ENCODE measurements at places on chromosomes 6 and 20.

GRCh38 chr6:101543796-101544195, 150.3 kb downstream of the GRIK2 start:
- no peaks in the 10 kb centered on the region for H3K36me3 ChIP-seq
- H3K27ac ChIP-seq = no peak overlapping the region
- no peak for DNase-seq
- no peak overlapping the region for H3K4me3 ChIP-seq

- H3K36me3 ChIP-seq = no peaks in the 10 kb centered on the region
- H3K27me3 ChIP-seq = no peaks in the 10 kb centered on the region
- no peak for DNase-seq
- no peak overlapping the region for H3K4me3 ChIP-seq
- no peak overlapping the region for H3K27ac ChIP-seq
- H3K4me1 ChIP-seq = no peaks in the 10 kb centered on the region
Observed at GRCh38 chr6:126812651-126813050, 305.8 kb upstream of the RSPO3 start.

DNA sequence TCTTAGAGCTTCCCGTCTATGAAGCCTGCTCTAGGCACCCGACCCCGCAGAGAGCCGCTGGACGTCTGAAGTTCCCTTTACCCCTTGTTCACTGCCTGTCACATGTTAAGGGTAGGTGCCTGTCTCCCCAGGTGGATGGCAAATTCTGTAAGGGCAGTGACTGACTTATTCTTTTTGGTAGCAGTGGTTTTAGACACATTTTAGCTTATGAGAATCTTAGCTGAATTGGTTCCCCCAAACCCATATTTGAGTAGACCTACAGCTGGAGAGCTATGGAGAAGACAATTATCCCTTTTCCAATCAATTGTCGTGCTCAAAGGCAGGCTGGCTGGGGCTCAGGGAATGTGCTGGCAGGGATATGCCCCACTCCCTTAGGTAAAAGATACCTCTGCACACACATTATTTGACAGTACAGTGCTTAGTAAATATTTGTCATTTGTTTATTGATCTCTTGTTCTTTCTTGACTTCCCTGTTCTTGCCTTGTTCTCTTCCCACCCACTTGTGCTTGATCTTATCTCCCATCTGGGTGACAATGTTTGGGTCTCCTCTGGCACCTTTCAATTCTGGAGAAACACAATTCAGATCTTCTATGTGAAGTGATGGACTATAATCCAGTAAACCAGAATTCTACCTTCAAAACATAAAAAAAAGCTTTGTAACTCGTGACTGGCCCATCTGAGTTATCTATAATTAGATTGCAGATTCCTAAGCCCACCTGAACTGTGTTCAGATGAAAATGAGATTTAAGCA, 114.3 kb upstream of the SLC2A12 start:
- H3K4me1 ChIP-seq = no peaks in the 10 kb centered on the region
- peaks cover 26% of the 10 kb centered on the region for H3K36me3 ChIP-seq
- no peak for DNase-seq
- H3K4me3 ChIP-seq = no peak overlapping the region

DNA sequence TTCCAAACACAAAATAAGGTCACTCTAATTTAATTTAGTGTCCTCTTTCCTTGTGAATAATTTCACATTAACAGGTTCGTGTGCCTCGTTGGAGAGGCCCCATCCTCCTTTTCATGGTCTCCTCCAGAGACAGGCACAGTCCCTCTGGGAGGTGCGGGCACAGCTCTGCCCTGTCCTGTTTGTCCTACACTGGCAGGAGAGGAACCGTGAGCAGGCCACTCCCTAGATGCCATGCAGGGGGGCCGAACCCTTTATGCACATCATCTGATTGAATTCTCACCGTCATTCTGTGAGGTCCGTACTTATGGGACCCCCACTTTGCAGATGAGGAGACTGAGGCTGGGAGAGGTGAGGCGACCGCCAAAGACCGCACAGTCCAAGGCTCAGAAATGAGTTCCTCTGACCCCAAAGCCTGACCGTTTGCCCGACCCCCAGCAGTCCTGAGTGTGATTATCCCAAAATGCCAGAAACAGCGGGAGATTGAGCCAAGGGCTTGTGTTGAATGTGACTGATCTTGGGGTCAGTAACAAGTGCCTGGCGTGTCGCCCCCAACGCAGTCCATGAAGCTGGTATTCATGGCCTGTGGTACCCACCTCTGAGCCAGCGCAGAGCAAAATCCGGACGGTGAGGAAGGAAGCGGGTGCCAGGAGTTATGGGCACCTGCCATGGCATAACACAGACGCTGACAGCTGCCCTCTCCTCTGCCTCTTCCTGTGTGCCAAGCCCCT, 43.5 kb downstream of the PMEPA1 start:
- DNase-seq = no peak
- H3K27me3 ChIP-seq = no peaks in the 10 kb centered on the region
- no peak overlapping the region for H3K4me3 ChIP-seq
- H3K27ac ChIP-seq = no peak overlapping the region

DNA sequence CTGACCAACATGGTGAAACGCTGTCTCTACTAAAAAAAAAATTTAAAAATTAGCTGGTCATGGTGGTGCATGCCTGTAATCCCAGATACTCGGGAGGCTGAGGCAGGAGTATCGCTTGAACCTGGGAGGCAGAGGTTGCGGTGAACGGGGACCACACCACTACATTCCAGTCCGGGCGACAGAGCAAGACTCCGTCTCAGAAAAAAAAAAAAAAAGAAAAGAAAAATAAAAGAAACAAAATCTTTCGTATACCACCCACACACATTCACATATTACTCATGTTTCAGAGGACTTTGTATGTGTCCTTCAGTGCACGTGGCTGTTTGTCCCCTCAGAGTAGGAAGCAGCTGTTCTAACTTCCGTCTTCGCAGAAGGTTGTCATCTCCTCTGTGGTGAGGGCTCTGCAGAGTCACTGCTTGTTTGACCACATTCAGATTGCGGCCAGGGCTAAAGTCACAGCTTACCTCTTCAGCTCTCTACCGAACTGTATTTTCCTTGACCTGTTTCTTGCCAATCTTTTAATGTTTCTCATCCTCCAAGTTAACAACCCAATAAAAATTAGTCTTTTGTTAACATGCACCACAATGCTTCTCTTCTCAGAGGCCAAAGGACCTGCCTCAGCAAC, 36.6 kb upstream of the HIVEP1 start:
- H3K4me1 ChIP-seq = peaks cover 3% of the 10 kb centered on the region
- peak; percentile 22 for DNase-seq
- H3K27me3 ChIP-seq = no peaks in the 10 kb centered on the region
- no peaks in the 10 kb centered on the region for H3K36me3 ChIP-seq

- H3K27me3 ChIP-seq = no peaks in the 10 kb centered on the region
- H3K4me3 ChIP-seq = no peak overlapping the region
- no peak overlapping the region for H3K27ac ChIP-seq
Observed at GRCh38 chr20:37154684-37155298, 24.3 kb upstream of the RPN2 start.

DNA sequence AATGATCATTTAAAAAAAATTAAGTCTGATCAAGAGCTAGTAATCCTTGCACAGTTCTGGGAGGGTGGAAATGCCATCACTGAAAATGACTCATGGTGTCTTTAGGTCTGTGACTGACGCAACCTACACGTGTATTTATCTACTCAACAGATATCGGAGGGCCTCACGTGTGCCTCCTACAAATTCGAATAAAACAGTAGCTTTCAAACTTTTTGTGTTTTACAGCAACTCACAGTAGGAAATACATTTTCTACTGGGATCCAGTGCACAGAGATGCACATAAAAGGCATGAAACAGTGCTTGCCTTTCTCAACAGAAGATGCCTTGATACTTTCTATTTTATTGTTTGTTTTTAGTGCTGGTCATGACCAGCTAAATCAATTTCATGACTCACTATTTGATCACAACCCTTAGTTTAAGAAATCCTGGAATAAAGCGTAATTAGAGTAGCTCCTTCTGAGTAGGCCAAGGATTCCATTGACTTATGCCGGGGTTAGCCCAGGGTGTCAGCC, 210.0 kb upstream of the SNX9 start:
- no peak overlapping the region for H3K4me3 ChIP-seq
- no peak overlapping the region for H3K27ac ChIP-seq
- H3K36me3 ChIP-seq = no peaks in the 10 kb centered on the region
- DNase-seq = no peak
- H3K27me3 ChIP-seq = no peaks in the 10 kb centered on the region

DNA sequence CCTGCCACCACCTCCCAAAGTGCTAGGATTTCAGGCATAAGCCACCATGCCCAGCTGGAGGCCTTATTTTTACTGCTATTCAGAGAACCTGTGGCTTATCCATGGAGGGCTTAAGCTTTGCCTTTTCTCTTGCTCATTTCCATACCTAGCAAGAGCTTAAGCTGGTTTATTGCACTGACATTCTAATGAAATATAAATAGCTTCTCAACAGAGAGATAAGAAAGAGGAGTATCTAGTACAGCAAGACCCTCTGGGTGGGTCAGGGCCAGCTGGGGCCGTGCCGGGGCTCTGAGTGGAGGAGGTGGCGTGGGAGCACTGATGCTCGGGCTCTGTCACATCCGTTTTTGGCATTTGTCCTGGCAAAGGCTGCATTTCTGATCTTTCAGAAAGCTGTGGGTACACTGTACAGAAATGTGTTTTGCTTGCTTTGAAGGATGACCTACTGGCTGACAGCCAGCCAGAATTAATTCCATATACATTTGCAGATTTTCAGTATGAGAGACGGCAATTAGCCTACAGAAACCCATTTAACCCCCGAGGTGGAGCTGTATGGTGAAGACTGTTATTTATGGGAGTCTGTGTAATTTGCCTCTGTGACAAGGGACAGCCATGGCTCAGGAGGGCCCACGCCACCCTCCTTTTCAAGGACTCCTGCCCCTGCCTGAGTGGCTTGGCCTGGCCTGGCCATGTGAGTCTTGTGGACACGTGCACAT, 181.6 kb upstream of the AKAP12 start:
- peaks cover 4% of the 10 kb centered on the region for H3K36me3 ChIP-seq
- no peak overlapping the region for H3K27ac ChIP-seq
- no peak overlapping the region for H3K4me3 ChIP-seq
- H3K27me3 ChIP-seq = no peaks in the 10 kb centered on the region
- DNase-seq = no peak
- H3K4me1 ChIP-seq = no peaks in the 10 kb centered on the region

GRCh38 chr6:13216236-13217014, 111.9 kb downstream of the TBC1D7 start:
- H3K4me1 ChIP-seq = peaks cover 5% of the 10 kb centered on the region
- H3K36me3 ChIP-seq = no peaks in the 10 kb centered on the region
- no peaks in the 10 kb centered on the region for H3K27me3 ChIP-seq
- H3K27ac ChIP-seq = no peak overlapping the region

DNA sequence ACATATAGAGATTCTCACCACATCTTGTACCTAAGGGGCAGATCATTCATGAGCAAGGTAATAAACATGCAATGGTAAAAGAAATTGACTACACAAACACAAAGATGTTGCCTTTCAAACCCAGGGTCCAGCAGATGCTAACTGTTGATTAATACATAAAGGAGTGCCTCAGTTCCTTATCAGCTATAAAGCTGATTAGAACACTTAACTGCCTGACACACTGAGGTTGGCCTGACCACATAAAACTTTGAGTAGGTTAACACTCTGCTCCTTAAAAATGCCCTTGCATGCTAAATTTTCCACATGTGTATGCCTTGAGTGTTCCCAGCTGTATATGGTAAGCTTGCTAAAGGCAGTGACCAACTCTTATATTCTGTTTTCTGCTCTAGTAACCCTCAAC, 14.9 kb downstream of the CRISP2 start:
- H3K4me1 ChIP-seq = no peaks in the 10 kb centered on the region
- H3K36me3 ChIP-seq = no peaks in the 10 kb centered on the region
- no peak overlapping the region for H3K27ac ChIP-seq
- no peak for DNase-seq

GRCh38 chr6:140566781-140567277, 1192.4 kb upstream of the CITED2 start:
- no peaks in the 10 kb centered on the region for H3K4me1 ChIP-seq
- no peak for DNase-seq
- H3K4me3 ChIP-seq = no peak overlapping the region
- H3K27ac ChIP-seq = no peak overlapping the region
- H3K27me3 ChIP-seq = no peaks in the 10 kb centered on the region

DNA sequence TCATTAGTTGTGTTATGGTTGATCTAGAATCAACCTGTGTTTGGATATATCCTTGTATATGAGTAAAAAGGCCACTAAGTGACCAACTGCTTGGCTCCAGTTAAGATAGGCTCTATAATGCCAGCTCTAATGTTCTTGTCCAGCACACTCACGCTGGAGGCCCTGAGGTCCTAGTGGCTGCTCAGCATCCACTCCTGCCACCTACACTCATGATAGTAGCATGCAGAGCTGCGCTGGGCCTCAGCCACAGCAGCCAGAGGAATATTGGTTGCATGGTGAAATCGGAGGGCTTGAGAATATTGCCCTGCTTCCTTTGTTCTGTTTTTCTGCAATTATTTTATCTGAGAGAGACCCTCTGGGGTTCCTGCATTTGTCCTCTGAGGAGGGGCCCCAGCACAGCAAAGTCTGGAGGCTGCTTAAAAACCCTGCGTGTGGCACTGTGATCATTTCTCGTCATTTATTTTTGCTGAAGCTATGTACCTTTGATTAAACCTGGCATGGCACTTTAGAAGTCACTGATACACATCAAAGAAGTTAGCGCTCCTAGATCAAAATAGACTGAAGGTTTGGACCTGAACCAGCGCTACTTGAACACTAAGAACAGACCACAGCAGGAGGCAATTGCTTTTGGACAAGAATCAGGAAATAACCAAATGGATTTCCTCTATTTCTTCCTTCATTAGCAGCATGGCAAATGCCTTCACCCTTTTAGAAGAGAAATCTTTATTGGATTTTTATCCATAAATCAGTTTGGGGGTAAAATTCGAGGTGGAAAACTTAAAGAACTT, 398.4 kb upstream of the ID4 start:
- no peaks in the 10 kb centered on the region for H3K4me1 ChIP-seq
- no peaks in the 10 kb centered on the region for H3K27me3 ChIP-seq
- no peaks in the 10 kb centered on the region for H3K36me3 ChIP-seq
- DNase-seq = no peak
- no peak overlapping the region for H3K27ac ChIP-seq

DNA sequence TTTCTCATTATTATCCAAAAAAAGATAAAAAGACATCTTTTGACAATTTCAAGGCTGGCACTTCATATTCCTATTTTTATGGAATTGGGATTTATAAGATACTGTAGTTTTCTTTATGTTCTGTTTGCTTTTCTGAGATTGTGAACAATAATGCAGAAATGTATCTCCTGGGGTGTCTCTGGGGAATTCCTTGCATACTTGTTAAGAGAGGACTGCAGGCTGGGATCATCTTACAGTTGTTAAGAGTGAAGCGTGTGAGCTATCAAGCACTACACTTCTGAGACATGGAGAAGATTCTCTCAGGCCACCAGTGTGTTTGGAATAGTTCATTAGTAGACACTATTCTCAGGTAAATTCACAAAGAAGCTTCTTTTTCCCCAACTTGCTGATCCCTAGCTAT, 963.3 kb upstream of the GJE1 start:
- H3K36me3 ChIP-seq = no peaks in the 10 kb centered on the region
- no peak for DNase-seq
- H3K27me3 ChIP-seq = no peaks in the 10 kb centered on the region
- H3K27ac ChIP-seq = no peak overlapping the region
- H3K4me1 ChIP-seq = no peaks in the 10 kb centered on the region

GRCh38 chr20:58788896-58789544, 61.7 kb downstream of the GNAS-AS1 start:
- H3K4me3 ChIP-seq = no peak overlapping the region
- DNase-seq = no peak
- no peaks in the 10 kb centered on the region for H3K27me3 ChIP-seq

GRCh38 chr6:168906391-168906790, 347.3 kb downstream of the THBS2 start:
- no peaks in the 10 kb centered on the region for H3K36me3 ChIP-seq
- H3K4me1 ChIP-seq = no peaks in the 10 kb centered on the region
- DNase-seq = no peak
- H3K4me3 ChIP-seq = no peak overlapping the region
- no peak overlapping the region for H3K27ac ChIP-seq
- H3K27me3 ChIP-seq = no peaks in the 10 kb centered on the region

All from thymus (tissue), 14 donors.